Anterior cingulate cortex (tissue), 58 donors: ENCODE measurements at places on chromosomes 3 and 15.

- DNase-seq: no peak
Measured at GRCh38 chr15:65466901-65467300, 44.2 kb upstream of the IGDCC4 start.

DNA sequence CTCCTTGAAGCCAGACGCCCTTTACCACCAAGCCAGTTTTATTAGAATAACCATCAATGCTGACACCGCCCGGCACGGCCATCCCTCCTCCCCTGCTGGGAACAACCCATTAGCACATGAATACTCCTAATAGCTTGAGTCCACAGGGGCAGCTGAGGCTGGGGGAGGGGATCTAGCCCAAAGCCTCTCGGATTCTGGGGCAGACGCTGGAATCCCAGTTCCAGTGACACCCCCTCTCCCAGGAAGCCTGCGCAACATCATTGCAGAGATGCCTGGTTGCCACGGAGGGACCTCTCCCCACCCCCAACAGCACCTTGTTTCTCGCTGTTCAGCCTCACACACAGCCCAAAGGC is 1.2 kb upstream of the LINGO1 start:
- DNase-seq: no peak

DNA sequence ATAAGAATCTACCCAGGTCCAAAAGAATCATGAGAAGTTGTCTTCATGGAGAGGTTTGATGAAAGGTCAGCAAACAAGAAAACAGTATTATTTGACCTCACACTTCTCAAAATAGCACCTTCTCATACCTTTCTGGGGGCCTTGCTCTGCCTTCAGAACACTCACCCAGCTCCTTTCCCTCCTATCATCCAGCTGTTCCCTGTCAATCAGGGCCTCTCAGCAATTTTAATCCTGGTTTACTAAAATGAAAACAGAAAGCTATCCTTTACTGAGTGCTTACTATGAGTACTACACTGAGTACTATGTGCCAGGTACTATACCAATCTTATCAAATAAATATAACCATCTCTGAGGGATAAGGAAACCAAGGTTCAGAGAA is 138.6 kb downstream of the GAP43 start:
- no peak for DNase-seq

DNA sequence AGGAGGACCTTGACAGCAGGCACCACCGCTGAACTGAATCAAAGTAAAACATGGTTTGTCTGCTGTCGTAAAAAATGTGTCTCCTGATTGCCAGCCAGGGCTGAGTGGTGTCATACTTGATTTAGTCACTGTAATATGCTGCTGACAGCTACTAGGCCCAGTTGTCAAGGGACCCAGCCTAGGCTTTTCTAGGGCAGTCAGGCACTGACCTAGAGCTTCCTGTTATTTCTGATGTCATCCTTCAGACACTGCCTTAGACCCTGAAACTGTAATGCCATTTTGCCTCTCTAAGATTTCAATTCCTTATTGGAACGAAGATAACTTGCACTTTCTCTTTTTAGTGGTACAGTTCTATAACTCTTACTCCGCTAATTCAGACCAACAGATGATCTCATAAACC is 2.6 kb upstream of the MRPL3 start:
- no peak for DNase-seq

GRCh38 chr3:183991403-183991802 is 26.3 kb downstream of the ABCC5 start:
- no peak for DNase-seq

GRCh38 chr3:79167651-79168416 is 600.0 kb downstream of the ROBO1 start:
- DNase-seq: no peak

DNA sequence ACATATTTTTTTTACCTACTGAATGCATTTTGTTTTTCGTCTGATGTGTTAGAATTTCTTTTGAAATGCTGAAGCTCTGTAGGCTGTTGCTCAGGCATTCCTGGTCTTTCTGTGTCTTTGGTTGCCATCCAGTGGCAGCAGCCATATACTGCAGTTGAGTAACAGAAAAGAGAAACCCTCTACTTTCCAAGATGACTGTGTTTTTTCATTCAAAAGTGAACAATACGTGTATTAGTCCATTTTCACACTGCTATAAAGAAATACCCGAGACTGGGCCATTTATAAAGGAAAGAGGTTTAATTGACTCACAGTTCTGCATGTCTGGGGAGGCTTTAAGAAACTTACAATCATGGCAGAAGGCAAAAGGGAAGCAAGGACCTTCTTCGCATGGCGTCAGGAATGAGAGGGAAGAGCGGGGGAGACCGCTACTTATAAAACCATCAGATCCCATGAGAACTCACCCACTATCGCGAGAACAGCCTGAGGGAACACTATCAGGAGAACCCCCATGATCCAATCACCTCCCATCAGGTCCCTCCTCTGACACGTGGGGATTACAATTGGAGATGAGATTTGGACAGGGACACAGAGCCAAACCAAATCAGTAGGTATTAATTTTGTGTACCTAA is 4.7 kb upstream of the GOLGA8B start:
- no peak for DNase-seq

GRCh38 chr15:47974724-47975123 is 146.1 kb upstream of the SLC24A5 start:
- DNase-seq: no peak

DNA sequence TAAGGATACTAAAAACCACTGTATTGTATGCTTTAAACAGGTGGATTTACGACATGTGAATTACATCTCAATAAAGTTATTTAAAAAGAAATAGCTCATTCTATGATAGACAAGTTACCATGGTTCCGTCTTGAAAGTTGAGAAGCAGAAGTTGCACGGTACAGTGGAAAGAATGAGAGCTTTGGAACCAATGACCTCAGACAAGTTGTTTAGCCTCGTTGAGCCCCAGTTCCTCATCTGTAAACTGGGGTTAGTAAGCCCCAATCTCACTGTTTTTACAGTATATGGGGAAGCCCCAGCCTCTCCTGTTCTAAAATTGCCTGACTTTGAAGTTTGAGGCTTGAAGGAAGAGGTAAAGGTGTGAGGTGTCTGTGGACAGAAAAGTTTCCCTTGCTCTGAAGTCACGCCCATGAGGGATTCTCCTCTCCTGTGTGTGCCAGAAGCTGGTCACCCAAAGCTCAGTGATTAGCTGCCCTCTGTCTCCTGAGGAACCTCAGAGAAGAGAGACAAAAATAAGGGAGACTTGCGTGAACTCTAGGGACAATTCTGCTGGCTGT is 10.0 kb downstream of the CRYGS start:
- DNase-seq: no peak

- no peak for DNase-seq
Measured at GRCh38 chr3:166810741-166811445, 569.2 kb downstream of the ZBBX start.

GRCh38 chr15:80052597-80053304 is 6.7 kb upstream of the ZFAND6 start:
- DNase-seq: no peak

DNA sequence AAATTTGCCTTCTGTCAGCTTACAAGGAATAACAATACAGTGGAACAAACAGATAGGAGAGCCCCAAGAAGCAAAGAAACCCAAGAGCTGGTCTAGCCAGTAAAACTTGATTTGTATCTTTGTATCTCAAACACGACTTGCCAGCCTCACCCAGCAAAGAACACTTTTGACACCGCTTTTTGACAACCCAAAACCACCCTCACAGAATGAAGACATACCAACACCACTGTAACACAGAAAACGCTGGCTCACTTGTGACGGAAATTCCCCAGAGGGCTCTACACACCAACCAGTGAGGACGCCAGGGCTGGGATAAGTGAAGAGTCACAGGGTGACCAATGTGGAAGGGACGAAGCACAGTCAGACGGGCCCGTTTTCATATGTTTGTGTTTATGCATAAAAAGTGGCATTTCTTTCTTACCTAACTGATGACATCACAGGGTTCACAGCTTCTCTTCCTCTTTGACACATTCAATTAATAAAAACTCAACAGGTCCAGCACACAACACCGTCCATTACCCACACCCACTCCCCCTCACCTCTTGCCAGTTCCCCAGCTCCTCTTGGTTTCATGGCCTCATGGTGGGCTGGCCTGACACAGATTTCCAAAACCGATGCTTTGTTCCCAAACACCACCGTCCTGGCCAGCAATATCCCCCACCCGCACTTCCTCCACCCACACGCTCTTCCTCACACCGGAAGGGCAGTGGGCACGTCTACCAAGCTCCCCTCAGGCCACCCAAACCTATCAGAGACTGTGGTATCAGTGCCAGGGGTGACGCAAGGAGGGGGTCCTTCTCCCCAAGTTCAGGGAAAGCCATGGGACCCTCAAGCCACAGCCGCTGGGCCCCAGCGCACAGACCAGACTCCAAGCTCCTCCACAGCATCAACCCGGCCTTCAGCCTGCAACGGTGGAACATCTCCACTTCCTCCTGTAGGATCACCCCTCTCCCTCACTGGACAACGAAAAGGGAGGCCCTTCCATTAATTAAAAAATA is 94.2 kb downstream of the ADAMTS17 start:
- no peak for DNase-seq

- no peak for DNase-seq
Measured at GRCh38 chr15:65816441-65816840, 24.3 kb upstream of the DENND4A start.

- no peak for DNase-seq
Measured at GRCh38 chr3:113268311-113268710, 57.0 kb downstream of the BOC start.

- DNase-seq: no peak
Measured at GRCh38 chr3:11329777-11330176, 57.6 kb downstream of the ATG7 start.

- no peak for DNase-seq
Measured at GRCh38 chr3:177448987-177449359, 251.7 kb upstream of the TBL1XR1 start.

GRCh38 chr3:156483426-156483825 is 71.5 kb downstream of the SSR3 start:
- DNase-seq: no peak

DNA sequence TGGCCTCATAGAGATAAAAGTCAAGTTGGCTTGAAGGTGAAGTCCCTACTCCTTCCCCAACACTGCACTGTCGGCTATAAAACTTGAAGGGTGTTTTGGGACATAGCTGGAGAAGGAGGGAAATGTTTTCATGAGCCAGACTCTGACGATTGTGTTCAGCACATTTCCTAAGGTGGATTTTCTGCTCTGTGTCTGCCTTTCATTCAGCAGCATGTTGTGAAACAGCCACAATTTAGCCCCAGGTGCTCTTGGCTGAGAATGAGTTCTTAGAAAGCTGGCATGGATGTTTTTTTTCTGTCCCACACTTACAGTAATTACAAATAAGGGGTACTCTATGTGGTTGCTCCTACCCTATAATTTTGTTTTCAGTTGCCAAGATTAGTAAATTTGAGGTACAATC is 492.4 kb downstream of the MCTP2 start:
- no peak for DNase-seq

GRCh38 chr3:30628901-30629590 is 22.6 kb downstream of the TGFBR2 start:
- no peak for DNase-seq

DNA sequence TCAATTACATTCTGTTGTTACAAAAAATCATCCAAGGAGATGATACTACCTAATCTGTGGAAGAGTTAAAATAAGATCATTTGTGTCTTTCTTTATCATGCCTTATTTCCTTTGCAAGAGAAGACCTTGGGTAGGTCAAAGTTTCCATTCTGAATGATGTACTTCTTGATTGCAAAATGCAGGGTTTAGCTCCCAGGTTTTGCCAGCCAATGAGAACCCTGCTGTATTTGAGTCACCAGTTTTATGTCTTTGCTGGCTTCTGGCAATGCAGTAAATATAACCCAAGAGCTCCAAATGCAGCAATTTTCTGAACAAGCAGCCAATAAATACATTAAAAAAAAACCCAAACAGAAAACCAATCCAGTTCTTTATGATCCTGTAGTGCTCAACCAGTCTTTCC is 204.9 kb downstream of the CADPS start:
- no peak for DNase-seq

GRCh38 chr15:51499379-51499976 is 123.1 kb downstream of the DMXL2 start:
- no peak for DNase-seq

DNA sequence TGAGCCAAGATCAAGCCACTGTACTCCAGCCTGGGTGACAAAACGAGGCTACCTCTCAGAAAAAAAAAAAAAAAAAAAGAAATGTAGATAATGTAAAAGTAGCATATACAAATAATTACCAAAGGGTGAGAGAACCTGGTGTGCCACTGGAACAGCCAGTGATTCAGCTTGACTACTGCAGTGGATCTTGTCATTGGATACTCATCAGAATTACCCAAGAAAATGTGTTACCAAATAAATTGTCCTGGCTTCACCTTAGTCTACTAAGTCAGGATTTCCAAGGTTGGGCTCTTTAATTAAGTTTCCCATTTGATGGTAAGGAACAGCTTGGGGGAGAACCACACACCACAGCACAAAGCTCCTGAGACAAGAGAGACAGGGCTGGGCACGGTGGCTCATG is 1.5 kb downstream of the NICN1 start:
- DNase-seq: no peak

DNA sequence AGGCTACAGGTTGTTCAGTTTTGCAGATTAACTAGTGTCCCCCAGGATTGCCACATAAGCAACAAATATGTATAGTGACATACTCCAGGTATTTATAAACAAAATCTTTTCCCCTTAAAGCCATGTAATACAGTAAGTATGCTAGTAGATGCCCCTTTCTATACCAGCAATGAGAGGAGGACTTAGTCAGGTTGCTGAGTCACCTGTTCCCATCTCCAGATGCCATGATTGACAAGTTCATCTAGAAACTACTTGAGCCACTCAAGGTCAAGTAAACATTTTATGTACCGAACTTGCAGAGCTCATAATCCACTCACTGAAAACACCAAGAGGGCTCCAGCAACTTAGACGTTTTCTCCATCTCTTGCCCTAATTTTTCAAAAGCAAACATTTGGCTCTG is 18.2 kb downstream of the SLC9A9 start:
- DNase-seq: no peak

DNA sequence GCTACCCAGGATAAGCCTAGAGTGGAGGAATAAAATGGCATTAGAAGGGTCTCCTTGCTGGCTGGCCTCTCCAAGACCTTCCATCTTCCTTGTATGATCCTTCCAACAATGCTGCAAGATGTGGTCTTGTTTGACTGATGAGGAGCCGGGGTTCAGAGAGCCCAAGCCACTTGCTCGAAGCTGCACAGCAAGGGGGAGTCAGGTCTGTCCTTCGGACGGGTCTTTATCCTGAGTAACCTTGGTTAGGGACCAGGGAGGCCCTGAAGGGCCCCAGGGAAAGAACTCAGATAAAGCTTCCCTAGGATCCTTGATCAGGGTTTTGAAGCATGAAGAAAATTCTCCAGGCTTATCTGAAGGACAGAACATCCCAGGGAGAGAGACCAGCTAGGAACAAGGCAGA is 7.0 kb upstream of the DNAJB8 start:
- DNase-seq: no peak

DNA sequence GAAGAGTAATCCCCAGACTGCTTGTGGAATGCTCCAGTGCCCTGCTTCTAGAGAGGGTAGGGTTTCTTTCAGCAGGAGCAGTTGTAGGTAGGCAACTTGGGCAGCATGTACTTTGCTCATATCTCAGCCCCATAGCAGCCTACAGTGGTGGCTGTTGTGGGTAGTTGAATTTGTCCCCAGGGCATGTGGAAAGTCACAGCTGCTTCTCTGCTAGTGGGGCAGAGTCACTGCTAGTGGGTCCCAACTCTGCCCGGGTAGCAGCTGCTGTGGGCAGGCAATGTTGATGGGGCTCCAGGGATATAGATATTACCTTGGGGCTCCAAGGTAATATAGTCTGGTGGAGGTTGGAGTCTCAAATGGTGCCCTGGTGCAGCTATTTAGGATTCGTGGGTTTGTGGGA is 174.5 kb downstream of the OTOL1 start:
- no peak for DNase-seq

GRCh38 chr3:72224804-72225509 is 440.0 kb upstream of the PROK2 start:
- no peak for DNase-seq
